C1 segment of cervical spinal cord (tissue), 14 donors: ENCODE measurements at places on chromosomes 12 and 14.

DNA sequence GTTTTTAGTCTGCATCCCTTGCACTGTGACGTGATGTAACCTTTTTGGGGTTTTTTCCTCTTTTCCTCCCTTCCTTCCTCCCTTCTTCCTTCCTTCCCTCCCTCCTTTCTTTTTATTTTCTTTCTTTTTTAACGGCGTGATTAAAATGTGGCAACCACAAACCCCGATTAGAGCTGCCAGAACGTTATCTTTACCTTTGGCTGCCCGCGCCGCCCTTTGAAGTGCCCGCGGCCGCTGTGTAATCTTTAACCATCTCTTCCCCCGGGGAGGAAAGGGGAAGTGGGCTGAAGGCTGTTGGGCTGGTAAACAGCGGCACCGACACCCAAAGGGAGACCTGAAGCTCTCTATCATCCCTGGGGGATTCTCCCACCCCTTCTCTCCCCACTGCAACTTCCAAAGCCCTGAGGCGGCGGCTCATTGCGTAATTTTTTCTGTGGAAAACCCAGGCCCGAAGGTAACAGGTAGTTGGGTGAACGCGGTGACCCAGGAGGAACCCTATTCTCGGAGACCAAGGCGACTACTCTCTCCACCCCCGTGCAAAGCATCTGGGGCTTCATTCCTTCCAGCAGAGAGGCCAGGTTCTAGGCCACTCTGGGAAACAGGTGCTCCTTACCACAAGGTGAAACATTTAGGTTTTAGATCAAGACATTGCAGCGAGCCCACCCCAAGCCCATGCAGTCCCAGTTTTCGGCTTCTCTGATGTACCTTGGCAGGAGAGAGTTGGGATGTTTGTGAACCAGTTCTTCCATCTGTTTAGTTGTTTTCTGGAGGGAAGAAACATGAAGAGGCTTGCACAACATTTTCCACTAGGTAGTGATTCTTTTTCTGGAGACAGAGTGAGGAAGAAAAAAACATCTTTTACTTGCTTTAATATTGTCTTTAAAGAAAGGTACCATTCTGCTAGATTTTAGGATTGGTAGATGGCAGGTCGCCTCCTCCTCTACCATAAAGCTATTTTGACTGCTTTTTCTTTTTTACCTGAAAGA lies 1.5 kb downstream of the LGR5 start:
- DNase-seq = no peak

DNA sequence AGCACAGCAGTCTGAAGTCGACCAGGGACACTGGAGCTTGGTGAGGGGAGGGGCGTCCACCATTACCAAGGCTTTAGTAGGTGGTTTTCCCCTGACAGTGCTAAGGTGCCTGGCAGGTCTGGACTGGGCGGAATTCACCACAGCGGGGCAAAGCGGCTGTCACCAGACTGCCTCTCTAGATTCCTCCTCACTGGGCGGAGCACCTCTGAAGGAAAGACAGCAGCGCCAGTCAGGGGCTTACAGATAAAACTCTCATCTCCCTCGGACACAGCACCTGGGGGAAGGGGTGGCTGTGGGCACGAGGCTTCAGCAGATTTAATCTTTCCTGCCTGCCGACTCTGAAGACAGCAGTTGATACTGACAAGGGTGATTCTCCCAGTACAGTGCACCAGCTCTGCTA lies 39.1 kb downstream of the DDHD1 start:
- DNase-seq = no peak

- DNase-seq = no peak
Observed at GRCh38 chr14:98370352-98370751, 901.6 kb downstream of the BCL11B start.

DNA sequence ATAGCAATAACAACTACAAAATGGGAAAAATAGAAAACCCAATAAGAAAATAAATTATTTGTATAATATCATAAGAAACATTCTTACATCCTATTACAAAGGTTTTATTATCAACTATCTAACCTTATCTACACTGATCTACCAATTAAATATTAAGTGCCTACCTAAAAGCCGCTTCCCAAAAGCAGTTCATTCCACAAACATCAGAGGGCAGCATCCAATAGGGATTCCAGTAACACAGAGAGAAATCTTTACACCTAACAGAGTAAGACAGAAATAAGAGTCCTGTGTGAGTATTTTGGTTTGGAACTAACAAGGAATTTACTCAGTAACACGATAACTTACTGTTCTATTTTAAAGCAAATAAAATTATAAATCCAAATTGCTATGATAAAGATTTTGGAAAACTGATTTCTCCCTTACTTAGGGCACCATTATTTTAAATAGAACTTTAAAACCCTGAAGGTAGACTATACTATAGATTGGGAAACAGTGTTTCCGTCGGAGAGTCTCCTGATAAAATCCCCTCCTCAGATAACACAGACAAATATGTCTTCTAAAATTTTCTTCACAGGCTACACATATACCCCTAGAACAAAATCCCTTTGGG lies 15.0 kb downstream of the GXYLT1 start:
- no peak for DNase-seq

DNA sequence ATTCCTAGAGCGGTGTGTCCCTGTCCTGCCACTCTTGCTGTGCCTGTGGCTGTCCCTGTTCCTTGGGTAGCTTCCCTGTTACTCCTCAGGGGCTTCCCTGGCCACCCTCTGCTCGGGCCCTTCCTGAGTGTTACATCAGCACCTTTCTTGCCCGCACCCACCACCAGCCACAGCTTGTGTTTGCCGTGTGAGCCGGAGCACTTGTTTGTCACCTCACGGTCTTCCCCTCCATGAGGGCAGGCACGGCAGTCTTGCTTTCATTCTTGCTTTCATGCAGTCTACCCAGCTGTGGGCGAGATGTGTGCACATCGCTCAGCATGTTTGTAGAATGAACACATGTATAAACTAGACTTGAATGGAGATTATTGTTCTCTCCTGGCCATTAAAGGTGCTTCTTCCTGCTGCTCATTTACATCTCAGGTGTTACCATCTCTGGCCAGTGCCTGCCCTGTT lies 42.0 kb downstream of the TRAF3 start:
- DNase-seq = no peak

DNA sequence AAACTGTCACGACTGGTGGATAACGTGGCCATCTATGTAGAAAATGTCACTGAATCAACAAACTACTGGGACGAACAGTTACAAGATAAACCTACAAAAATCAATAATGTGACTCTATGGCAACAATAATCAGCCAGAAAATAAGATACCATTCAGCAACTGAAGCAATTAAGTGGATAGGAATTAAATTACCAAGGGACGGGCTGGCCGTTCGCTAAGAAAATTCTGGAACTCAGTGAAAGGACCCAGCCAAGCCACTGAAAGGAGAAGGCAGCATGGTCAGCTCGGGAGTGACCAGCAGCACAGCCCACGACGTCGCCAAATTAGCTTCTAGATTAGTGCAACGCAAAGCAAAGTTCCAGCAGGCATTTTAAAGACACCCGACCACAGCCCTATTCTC lies 33.6 kb upstream of the TMEM179 start:
- DNase-seq = no peak

DNA sequence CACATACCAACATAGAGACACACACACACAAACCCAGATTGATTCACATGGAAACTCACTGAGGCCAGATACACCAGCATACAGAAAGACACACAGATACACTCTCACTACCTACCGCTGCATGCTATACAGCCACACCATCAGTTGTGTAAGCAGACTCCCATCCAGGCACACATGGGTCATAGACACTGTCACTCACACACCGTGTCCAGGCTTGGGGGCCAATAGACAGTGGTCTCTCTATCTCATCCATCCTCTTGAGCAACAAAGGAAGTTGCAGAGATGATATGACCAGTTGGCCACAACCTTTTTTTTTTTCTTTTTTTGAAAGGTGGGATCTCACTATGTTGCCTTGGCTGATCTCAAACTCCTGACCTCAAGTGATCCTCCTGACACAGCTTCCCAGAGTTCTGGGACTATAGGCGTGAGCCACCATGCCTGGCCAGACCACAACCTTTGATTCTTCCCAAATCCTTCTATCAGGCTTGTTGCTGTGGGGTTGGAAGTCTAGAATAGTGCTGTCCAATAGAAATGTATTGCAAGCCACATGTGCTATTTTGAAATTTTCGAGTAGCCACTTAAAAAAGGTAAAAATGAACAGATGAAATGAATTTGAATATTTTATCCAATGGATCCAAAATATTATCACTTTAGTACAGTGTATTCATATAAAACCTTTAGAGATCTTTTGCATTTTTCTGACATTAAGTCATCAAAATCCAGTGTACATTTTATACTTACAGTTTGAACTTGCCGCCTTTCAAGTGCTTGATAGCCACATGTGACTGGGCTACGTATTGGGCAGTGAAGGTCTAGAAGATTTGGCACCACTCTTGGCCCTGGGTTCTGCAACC lies 7.4 kb downstream of the LRP1-AS start:
- no peak for DNase-seq

DNA sequence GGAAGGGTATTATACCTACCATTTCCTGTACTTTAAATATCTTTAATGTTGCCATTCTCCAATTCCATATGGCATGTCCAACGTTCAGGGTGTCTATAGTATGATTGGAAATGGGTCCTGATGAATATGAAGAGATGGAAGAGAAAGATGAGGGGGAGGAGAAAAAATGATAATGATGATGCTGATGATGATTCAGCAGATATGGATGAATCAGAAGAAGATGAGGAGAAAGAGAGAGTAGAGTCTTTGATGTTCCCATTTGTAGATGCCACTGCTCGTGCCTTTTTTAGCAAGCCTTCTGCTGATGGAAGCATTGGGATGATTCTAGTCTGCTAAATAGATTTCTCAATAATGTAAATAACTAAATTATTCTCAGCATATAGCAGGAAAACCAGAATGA lies 163.5 kb downstream of the PIK3C2G start:
- no peak for DNase-seq

- DNase-seq = no peak
Observed at GRCh38 chr12:108860443-108860842, 3.1 kb upstream of the SSH1 start.

- no peak for DNase-seq
Observed at GRCh38 chr12:115259968-115260747, 576.2 kb upstream of the TBX3 start.

GRCh38 chr12:84802161-84802560 lies 110.4 kb downstream of the SLC6A15 start:
- DNase-seq = no peak

GRCh38 chr14:59267046-59267445 lies 78.6 kb downstream of the DAAM1 start:
- DNase-seq = no peak

GRCh38 chr14:71770431-71770830 lies 161.8 kb upstream of the RGS6 start:
- no peak for DNase-seq

DNA sequence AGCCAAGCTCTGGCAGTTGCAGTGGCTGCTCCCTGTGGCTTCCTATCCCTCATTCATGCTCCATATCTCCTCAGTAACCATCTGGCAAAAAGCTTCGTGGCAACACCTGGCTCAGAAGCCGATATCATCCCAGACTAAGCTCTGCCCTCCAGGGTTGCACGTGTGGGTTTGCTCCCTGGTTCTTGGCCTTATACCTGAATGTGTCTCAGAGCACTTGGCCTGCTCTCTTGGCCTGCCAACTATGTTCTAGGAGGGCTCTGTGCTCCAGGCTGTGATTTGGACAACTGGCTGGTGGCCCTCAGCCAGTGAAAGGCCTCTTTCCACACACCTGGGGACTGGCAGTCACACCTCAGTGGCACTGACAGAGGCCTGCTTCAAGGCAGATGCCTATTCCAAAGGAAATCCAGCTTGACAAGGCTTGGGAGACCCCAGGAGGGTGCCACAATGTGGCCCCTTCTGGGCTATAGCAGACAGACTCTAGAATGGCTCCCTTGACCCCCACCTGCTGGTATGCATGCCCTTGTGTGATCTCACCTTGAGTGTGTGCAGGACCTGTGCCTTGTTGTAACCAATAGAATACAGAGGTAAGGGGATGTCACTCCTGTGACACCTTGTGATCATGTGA lies 10.5 kb downstream of the PLD4 start:
- DNase-seq = no peak

DNA sequence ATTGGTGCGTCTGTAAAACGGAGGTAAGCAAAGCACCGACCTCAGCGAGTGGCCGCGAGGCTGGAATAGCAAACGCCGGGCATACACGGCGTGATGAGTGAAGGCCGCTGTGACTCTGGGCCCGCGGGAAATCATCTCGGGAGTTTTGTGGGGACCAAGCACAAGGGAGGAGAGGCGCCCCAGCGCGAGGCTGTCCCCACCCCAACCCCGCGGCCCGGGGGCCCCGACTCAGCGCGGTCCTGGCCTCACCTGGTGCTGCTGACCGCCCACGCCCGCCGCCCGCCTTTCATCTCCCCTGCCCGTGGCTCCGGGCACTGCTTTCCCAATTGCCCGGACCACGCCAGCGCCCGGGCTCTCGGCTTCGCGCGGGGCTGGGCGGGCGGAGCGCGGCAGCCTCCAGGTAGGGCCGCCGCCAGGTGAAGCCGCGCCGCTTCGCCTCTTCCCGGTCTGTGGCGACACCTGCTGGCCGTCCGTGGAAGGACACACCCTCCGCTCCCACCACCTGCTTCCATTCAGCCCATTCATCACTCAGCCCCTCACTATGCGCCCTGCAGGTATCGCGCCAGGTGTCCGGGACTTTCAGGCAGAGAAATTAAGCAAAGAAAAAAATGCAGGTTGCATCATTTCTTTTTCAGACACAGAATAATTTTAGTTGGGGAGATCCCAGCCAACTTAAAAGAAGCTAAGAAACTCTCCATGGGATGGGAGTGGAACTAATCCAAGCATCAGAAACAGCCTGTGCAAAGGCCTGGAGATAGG lies 360.4 kb downstream of the MED13L start:
- no peak for DNase-seq

DNA sequence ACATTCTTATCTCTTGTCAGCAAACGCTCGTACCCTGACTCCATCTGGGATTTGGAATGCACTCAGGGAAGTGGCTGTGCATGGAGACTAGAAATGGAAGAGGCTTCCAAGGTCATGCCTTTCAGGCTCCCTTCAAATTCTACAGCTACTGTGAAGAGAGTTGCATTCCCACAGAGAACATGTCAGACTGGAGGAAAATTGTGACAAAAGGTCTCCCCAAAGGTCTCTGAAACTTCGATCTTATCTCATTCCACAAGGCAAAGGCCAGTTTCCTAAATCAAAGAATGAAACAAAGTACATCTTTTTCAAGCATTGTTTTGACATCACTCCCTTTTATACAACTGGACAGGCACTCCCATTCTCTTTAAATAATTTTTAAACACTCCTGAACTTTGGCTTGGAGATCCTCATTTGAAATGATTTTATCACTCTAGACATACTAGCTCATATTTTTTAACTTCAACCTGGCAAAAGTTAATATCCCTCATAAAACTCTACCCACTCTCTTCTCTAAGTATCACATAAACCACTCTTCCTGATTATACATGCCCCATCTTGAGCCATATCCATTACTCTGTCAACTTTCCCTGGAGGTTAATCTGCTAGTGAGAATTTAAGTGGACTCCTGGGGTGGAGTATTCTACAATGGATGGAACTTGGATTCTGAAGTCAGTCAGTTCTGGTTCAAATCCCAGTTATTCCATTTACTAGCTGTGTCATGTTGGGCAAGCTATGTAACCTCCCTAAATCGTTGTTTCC lies 218.1 kb upstream of the HMGA2 start:
- DNase-seq = no peak

- no peak for DNase-seq
Observed at GRCh38 chr14:24692382-24693352, 58.7 kb upstream of the GZMB start.

- DNase-seq = no peak
Observed at GRCh38 chr12:133233993-133234564, 1.6 kb downstream of the ANHX start.
